ENCODE measurements at places on chromosomes 13 and 19.

GRCh38 chr19:10669246-10669645 lies 15.1 kb downstream of the ILF3 start:
- DNase-seq: no peak

DNA sequence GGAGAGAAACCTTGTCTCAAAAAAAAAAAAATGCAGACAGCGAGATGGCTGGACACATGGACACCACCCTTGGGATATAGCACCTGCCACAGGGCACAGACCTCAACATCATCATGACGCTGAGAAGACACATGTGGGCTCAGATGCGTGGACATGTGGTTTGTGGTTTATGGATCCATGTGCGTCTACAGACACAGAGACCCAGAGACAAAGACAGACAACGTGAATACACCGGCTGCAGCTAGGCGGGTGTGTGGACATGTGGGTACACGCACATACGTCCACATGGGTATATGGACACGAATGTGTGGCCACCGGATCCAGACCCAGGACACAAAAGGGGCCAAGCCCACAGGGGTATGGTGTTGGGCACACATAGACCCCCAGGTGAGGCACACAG lies 1.3 kb downstream of the TNFSF14 start:
- DNase-seq: no peak

DNA sequence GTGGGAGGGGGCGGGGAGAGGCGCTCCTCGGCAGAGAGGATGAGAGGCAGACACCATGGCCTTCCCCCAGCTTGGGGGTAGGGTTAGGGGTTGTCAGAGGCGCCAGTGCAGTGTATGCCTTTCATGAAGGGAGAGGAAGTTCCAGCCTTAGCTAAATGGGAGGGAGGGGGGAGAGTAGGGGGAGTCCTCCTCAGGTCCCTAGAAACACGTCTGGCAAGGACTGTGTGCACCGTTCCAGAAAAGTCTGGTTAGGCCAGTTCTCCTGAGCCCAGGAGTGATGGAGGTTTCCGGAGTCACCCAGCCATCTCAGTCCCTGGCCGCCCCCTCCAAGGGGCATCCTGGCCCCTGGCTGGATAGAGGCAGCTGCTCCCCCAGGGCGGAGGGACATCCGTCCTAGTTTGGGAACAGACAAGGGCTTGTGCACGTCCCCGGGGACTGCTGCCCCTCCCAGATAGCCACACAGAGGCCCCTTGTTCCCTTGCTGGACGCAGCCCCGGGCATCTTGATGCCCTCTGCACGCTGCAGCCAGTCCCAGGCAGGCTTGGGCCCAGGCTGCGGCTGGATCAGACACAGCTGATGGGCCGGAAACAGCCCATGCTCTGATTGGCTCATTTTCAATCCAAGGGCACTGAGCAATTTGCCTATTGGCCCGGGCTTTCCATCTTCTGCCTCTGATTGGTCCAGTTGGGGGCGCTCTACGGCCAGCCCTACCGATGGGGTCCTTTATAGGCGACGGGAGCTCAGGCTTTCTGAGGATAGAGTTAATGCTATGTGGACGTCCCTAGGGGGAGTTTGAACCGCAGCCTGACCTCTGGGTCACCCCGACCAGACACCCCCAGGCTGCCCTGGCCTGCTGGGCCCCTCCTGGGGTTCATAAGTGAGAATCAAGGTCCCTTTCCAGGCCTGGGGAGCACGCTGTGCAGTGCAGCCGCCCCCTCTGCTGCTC lies 3.8 kb downstream of the S1PR2 start:
- no peak for DNase-seq

- no peak for DNase-seq
These were observed 38.9 kb downstream of the ALOX5AP start for GRCh38 chr13:30774214-30774730.

DNA sequence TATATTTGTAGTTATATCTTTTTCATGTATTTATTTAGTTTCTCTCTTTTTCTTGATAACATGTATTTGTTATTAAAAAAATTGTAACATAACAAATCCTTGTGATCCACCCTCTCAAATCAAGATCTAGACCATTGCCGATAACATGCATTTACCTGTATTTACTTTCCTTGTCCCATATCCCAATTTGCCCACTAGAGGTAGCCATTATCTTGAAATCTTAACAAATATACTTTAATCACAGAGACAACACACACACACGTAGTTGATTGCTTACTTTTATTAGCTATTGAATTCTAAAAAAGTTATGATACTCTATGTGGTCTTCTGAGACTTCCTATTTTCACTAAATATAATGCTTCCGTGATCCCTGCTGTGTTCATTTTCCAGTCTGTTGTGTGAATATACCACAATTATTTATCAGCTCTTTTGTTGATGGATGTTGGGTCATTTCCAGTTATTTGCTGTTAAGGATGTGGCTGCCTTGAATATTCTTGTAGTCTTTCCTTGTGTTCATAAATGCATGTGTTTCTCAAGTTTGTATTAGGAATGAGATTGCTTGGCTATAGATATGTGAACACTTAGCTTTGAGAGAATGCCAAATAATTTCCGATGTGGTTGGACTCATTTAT lies 31.3 kb upstream of the ZMYM2 start:
- no peak for DNase-seq

DNA sequence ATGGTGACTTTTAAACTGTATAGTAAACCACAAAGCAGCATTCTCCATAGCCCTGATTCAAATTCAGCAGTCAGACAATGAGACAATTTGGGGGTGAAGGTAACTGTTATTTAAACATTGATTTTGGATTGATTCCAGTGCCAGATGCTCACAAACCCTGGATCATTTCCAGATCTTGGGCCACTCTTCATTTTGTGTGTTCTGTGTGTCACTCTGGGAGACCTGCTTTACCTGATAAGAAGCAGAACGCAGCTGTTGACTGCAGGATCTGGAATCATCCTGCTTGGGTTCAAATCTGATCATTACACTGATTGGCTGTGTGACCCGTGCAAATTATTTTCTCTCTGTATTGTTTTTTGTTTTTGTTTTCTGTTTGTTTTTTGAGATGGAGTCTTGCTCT lies 4.0 kb upstream of the PCDH8 start:
- DNase-seq: no peak

GRCh38 chr13:22108979-22109378 lies 438.1 kb downstream of the FGF9 start:
- DNase-seq: no peak

- DNase-seq: no peak
These were observed 30.8 kb downstream of the NLRP4 start for GRCh38 chr19:55867101-55867500.

- peak; percentile 74 for DNase-seq
These were observed 3.9 kb downstream of the TMEM147 start for GRCh38 chr19:35549174-35549788.

- no peak for DNase-seq
These were observed 40.6 kb downstream of the DPF1 start for GRCh38 chr19:38183251-38183897.

GRCh38 chr19:42857544-42857867 lies 22.0 kb downstream of the PSG1 start:
- DNase-seq: no peak

DNA sequence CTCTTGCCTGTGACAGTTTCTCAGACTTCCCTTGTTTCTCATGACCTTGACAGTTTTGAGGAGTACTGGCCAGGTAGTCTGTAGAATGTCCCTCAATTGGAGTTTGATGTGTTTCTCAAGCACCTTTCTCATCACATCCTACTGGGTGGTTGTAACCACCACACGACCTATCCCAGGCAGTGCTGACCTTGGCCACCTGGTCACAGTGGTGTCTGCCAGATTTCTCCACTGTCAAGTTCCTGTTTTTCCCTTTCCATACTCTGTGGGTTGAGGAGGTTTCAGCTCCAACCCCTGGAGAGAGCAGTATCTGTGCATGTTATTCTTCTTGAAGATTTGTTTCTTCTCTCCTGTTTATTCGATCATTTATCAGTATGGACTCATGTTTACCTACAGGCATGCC lies 8.4 kb upstream of the UPF3A start:
- DNase-seq: no peak

DNA sequence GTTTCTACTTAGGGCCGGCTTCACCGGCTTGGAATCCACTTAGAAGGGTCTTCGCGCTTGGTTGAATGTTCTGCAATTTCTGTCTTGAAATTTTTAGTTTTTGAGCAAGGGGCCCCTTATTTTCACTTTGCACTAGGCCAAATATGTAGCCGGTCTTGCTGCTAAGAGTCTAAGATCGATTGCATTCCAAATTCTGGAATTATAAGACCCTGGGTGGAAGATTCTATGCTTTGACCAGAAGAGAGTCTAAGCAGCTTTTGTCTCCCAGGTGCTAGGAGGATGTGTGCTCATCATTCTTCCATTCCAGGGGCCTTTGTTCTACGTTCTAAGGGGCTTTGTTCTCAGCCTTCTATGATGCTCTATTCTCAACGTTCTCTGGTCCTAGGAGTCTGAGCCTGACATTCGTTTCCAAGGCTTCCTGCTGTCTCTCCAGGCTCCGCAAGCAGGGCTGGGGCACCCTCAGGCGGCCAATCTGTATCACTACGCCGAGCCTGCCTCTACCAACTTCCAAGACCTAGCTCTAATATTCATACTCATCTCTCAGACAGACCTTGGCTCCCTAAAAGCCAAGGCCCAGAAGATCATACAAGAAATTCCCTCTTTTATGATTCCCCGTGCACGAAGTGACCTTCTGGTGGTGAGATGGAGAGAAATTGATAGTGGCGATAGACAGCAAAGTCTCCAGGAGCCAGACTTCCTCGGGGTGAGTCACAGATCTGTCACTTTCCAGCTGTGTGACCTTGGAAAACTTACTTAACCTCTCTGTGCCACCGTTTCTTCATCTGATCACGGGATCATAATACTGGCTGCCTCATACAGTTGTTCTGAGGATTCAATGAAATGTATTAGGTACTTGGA lies 982 bp upstream of the DACT3 start:
- peak; percentile 83 for DNase-seq

DNA sequence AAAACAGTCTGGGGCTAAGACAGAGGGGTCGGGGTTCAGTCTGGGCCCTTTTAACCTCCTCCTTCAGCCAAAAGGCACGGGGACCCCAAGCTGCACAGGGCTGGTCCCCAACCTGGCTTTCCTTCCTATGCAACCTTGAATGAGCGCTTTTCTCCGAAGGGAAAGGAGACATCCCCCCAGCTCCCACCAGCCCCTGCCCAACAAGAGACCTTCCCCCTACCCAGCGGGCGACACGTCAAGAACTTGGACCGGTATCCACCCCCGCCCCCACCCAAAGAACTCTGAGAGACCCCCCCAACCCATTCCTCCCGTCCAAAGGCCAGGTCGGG lies 35.0 kb upstream of the NANOS3 start:
- DNase-seq: no peak

GRCh38 chr13:40518481-40518882 lies 148.0 kb downstream of the FOXO1 start:
- peak; percentile 75 for DNase-seq

DNA sequence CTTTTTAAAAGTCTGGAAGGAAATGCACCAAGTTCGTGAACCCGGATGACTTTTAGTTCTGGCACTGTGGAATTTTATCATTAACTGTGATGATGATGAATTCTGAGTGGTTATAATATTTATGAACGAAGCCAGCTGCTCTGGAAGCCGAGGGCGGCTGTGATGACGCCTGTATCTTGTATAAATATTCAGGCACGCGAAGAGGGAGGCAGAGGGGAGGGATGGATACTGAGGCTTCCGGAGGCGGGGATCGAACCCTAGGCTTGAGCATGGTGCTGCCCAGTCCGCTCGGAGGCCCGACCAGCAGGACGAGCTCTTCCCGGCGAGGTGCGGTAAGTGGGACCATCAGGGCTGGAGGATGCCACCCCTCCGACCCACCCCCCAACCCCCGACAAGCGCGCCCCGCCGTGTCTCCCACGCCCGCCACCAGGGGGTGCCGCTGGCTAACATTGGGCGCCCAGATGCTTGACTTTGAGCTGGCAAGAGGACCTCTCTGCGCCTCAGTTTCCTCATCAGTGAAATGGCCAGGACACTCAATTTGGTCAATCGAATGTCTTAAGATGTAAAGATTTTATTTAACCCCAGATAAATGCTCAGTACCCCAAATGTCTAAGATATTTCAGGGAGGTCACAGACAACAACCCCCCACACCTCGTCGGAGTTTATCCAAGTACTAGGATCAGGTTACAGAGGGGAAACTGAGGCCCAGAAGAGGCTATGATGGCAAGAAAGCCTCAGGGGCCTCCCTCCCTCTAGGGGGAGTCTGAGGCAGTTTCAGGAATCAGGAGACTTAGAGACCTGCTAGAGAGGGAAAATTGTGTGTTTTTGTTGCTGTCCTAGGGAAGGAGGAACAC lies 4.5 kb upstream of the RAB3A start:
- peak; percentile 85 for DNase-seq

GRCh38 chr13:32535115-32535514 lies 3.5 kb downstream of the N4BP2L2 start:
- DNase-seq: no peak

DNA sequence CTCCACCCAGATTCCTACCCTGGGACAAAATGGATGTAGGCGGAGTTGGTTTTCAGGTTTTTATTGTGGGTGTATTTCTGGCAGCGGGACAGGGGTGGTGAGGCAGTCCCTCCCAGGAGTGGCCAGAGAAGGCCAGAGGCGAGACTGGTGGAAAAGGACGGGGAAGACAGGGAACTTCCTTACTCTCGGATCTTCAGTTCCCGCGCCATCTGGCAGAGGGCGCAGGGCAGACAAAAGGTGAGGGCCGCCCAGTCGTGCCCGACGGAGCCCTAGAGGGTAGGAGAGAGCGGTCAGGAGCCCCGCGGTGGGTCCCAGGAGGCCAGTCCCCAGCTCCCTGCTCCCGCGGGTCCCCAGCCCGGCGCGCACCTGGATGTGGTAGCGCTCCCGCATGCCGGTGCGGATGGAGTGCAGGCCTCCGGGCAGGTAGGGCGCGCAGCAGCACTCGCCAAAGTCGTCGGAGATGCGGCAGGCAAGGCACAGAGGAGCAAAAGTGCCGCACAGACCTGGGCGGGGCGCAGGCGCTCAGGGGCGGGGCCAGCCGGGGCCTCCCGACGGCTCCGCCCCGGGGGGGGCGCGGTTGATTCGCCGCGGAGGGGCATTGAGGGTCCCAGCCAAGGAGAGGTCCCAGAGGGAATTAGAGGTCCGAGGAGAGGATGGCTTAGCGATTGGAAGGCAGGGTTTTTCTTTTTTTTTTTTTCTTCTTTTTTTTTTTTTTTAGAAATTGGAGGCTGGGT lies 3.0 kb downstream of the CNFN start:
- peak; percentile 83 for DNase-seq

GRCh38 chr13:32426191-32426989 lies 1.5 kb downstream of the N4BP2L1 start:
- peak; percentile 64 for DNase-seq

DNA sequence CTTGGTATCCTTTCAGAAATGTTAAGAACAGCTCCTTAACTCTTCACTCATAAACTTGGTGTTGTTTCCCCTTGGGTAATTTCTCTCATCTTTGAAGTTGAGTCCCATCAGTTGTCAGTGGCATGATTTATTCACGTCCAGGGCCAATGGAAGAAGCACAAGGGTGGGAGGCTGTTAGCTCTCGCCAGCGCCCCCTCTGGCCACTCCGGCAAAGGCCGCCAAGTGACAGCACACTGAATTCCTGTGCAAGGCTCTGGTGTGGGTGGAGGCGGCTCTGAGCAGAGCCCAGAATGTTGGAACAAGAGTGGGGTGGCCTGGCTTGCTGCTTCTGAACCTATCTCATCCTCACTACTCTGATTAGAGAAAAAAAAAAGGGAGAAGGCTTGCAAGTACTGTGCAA lies 13.1 kb upstream of the MEDAG start:
- no peak for DNase-seq

All from activated CD8-positive, alpha-beta memory T cell treated with anti-CD3 and anti-CD28 coated beads, Interleukin-2, amount 50 U/mL, for 48 hours (primary cell).